CD4-positive, CD25-positive, alpha-beta regulatory T cell (primary cell): ENCODE measurements at places on chromosomes 5 and 9. TPM values are rescaled to one million over a fixed set of nuclear protein-coding genes. Genes with fewer than 3 reads are reported as not detected.

Gene HINT1
- polyA plus RNA-seq = 438 TPM

Gene IL33
- not detected for polyA plus RNA-seq

Gene DRD1
- polyA plus RNA-seq = not detected

Gene TAF11L8
- not detected for polyA plus RNA-seq

Gene SEMA5A
- 0.31 TPM for polyA plus RNA-seq

Gene CLPTM1L
- polyA plus RNA-seq = 58.8 TPM

Gene PCDHB13
- polyA plus RNA-seq = not detected

Gene MYOT
- 0.37 TPM for polyA plus RNA-seq

Gene NMUR2
- not detected for polyA plus RNA-seq

Gene IFNE
- polyA plus RNA-seq = not detected

Gene INSL6
- polyA plus RNA-seq = not detected

Gene FCN1
- 0.72 TPM for polyA plus RNA-seq

Gene RNF183
- polyA plus RNA-seq = not detected

Gene SOWAHA
- polyA plus RNA-seq = not detected

Gene EDIL3
- polyA plus RNA-seq = not detected

Gene EGR1
- 0.67 TPM for polyA plus RNA-seq

Gene NOTCH1
- polyA plus RNA-seq = 1.5 TPM

Gene NSG2
- not detected for polyA plus RNA-seq

Gene PCDHB9
- polyA plus RNA-seq = not detected

Gene NRG2
- not detected for polyA plus RNA-seq

Gene GM2A
- polyA plus RNA-seq = 4.7 TPM

Gene FNIP1
- 10.0 TPM for polyA plus RNA-seq

Gene OLFML2A
- not detected for polyA plus RNA-seq

Gene WNT8A
- polyA plus RNA-seq = not detected

Gene FGF18
- polyA plus RNA-seq = not detected
